ENCODE measurements at places on chromosomes 2 and 18.
A peak's percentile ranks its signal among the peaks of the same experiment; 100 is the strongest.

GRCh38 chr18:71011389-71011788 lies 722.5 kb downstream of the SOCS6 start:
- DNase-seq = no peak

DNA sequence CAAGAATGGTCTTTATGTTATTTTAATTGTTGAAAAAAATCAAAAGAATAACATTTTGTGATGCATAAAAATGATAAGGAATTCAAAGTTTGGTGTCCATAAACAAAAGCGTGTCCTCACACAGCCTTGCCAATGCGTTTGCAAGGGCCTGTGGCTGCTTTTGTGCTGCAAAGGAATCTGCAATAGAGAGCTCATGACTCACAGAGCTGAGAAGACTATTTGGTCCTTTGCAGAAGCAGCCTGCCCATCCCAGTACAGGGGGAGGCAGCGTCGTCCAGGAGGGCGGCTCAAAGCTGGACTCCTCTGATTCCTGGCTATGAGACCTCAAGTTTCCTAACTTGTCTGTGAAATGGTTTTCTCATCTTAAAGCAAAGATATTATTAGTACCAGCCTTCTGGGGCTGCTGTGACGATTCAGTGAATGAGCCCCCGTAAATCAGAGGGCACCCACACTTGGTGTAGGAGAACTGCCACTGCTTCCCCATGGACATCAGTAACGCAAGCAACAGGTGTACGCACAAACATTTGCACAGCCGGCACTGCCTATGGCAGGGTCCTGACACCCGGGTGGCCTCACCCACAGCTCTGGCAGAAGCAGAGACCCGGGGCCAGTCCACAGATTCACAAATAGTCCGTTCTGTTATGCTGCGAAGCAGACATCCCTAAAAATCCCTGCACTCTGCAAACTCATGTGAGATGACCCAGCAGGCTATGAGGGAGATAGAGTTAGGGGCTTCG lies 70.6 kb upstream of the ASAP2 start:
- no peak for DNase-seq

- no peak for DNase-seq
These were observed 21.1 kb downstream of the NBAS start for GRCh38 chr2:15539999-15540398.

GRCh38 chr2:168552450-168552856 lies 96.4 kb downstream of the CERS6 start:
- no peak for DNase-seq

GRCh38 chr2:128628996-128629395 lies 310.3 kb upstream of the HS6ST1 start:
- DNase-seq = no peak

GRCh38 chr18:66752733-66753132 lies 148.8 kb upstream of the CDH19 start:
- DNase-seq = no peak

DNA sequence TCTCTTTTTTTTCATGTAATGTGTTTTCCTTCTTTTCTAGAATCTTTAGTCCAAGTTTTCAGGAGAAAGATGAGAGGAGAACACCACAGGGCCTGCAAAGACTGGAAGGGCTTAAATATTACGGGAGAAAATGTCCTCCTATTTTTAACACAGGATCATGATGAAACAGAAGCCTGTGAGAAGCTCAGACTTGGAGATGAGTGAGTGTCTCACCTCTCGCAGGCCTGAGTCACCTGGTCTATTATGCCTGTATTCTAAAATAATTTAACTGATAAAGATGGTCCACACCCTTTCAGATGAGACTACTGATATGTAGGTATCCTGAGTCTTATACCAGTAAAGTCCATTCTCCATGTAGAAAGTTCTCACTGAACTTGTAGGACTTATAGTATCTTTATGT lies 143.2 kb downstream of the EPHA4 start:
- no peak for DNase-seq

DNA sequence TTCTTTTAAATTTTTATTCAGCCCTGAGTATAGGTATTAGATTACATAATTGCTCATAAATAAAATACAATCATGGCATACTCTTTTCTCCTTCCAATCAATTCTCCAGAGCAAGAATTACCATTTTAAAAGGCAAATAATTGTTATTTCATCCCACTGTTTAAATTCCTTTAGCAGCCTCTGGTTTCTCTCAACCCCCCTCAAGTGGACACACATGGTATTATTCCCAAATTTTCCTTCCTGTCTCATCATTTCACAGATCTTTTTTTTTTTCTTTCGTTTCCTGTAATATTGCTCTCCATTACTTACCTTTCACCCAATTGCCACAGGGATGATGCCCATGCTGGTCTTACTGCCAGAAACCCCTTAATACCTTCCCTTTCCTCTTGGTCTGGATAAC lies 385.2 kb downstream of the RIT2 start:
- no peak for DNase-seq

- no peak for DNase-seq
These were observed 92.4 kb upstream of the TTN start for GRCh38 chr2:178899656-178900055.

- no peak for DNase-seq
These were observed 46.9 kb downstream of the SLC66A2 start for GRCh38 chr18:79904357-79905147.

- peak; percentile 54 for DNase-seq
These were observed at the start of gene GFPT1 for GRCh38 chr2:69386789-69387734. GFPT1 (minus strand) TSS chr2:69387227; CDS start chr2:69387071, 156 bp downstream.

- no peak for DNase-seq
These were observed 194.0 kb downstream of the NDUFA10 start for GRCh38 chr2:239831001-239831731.

GRCh38 chr18:32317651-32318050 lies 127.8 kb downstream of the MEP1B start:
- no peak for DNase-seq

DNA sequence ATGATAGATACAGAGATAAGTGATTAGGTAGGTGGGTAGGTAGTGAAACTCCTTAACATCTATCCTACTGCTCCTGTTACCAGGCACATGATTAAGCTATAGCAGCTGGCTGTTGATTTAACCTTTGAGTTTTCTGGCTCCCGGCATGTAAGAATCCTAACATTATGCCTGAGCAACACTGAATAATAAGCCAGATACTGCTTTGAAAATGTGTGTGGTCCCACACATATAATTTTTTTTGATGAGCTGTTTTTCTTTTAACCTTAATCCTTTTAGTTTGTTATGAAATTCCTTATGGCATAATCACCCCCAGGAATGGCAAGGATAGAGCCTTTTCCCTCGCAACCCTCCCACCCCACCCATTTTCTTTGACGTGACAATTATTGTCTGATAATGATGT lies 104.2 kb upstream of the NEUROD1 start:
- no peak for DNase-seq

- DNase-seq = no peak
These were observed 43.8 kb downstream of the WDFY1 start for GRCh38 chr2:223901311-223901710.

DNA sequence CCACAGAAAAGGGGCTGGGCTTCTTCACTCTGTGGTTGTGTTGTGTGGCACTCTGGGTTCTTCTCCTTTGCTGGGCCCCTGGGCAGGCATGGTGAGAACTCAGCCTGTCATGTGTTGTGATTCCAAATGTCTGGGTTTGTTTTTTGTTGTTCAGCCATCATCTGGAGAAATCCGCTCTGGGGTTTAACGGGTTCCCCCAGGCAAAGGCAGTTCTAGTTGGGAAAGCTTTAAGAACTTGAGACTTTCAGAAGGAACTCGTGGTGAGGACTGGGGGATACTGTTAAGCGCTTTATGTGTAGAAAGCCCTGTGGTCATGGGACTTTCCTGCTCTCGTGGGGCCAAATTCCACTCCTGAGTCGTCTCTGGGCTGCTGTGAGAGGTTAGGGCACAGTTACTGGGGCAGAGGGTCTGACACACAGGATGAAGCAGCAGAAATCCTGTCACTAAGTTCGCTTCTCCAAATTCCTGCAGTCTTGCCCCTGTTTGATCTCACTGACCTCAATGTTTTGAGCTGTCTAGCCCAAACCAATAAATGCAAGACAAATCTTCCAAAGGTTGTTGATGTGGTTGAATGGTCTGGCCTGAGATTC lies 87.7 kb downstream of the RAPGEF4 start:
- no peak for DNase-seq

DNA sequence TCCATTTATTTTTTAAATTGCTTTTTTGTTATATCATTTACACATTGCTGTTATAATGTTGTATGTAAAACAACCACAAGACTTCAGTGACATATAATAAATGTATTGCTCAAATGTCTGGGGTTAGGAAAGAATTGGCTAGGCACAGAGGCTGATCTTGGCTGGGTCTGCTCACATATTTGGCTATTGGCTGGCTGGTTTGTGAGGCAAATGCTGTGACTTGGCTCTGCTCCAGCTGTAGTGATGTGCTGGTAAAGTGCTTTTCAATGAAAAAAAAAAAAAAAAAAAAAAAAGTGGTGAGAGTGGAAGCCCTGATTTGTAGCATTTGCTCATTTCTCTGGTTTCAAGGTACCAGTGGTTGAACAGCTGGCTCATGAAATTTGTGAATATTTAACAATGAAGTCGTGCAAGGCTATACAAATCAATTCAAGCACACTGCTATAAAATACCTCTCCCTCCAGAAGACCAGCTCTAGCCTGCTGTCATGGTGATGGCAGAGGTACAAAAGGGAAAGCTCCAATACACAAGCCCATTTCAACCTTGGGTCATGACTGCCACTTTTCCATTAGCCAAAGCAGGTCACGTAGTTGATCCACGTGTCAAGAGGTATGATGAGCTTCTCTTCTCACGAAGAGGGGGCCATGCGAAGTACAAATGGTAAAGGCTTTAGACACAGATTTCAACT lies 43.7 kb upstream of the RIT2 start:
- DNase-seq = no peak

GRCh38 chr2:56167616-56168562 lies 15.9 kb upstream of the CCDC85A start:
- no peak for DNase-seq

GRCh38 chr2:172446474-172447063 lies 19.2 kb downstream of the ITGA6 start:
- no peak for DNase-seq
